NCI-H460 (cell line): ENCODE measurements at places on chromosomes 7 and 10. TPM values are rescaled to one million over a fixed set of nuclear protein-coding genes. Genes with fewer than 3 reads are reported as not detected.

Gene SYNPO2L
- total RNA-seq = not detected in 2 replicates

Gene IL15RA
- 10.6 and 13.3 TPM in 2 replicates for total RNA-seq

Gene TMEM225B
- total RNA-seq = 0.87 and 1.1 TPM in 2 replicates

Gene TFR2
- total RNA-seq = 1.4 and 3.8 TPM in 2 replicates

Gene TMEM213
- total RNA-seq = not detected in 2 replicates

Gene OLAH
- total RNA-seq = 0.40 and 1.5 TPM in 2 replicates

Gene GLI3
- total RNA-seq = 2.9 and 3.0 TPM in 2 replicates

Gene EBF3
- not detected in 2 replicates for total RNA-seq

Gene DENND2A
- total RNA-seq = 0.02 and 0.09 TPM in 2 replicates
